ENCODE measurements at places on chromosomes 1 and 21.

DNA sequence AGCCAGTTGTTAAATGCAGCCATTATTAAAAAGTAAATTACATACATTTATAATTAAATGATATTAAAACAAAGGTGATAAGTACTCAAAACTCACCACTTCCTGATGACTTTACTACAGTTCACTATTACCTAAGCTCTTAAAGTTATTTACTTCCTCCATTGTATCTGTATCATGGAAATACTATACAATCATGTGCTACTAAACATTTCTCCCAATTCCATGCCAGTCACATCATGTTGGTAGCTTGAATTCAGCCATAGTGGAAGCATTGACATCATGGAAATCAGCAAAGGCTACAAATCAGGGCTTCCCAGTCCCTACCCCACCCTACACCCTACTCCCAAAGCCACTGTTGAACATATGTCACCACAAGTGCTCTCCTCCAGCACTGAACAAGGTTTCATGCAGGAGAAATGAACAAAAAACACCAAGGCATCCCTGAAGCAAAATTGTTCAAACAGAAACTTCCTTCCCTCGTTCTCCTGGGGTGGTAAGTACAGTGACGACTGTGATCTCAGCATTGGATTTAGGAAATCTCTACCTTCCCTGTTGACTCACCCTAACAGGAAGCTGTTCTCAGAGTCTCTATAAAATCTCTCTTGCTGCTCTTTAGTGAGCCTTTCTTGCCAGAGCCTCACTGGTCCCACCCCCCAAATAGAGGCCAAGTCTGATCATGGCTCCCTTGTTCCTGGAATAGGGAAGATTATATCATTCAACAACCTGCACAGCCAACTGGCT, 12.7 kb downstream of the VSIG8 start:
- DNase-seq, result peak; percentile 39

GRCh38 chr1:26546375-26546774, 16.8 kb downstream of the RPS6KA1 start:
- no peak for DNase-seq

- DNase-seq, result peak; percentile 61
Observed at GRCh38 chr1:180252638-180253536, 22.8 kb downstream of the LHX4 start.

DNA sequence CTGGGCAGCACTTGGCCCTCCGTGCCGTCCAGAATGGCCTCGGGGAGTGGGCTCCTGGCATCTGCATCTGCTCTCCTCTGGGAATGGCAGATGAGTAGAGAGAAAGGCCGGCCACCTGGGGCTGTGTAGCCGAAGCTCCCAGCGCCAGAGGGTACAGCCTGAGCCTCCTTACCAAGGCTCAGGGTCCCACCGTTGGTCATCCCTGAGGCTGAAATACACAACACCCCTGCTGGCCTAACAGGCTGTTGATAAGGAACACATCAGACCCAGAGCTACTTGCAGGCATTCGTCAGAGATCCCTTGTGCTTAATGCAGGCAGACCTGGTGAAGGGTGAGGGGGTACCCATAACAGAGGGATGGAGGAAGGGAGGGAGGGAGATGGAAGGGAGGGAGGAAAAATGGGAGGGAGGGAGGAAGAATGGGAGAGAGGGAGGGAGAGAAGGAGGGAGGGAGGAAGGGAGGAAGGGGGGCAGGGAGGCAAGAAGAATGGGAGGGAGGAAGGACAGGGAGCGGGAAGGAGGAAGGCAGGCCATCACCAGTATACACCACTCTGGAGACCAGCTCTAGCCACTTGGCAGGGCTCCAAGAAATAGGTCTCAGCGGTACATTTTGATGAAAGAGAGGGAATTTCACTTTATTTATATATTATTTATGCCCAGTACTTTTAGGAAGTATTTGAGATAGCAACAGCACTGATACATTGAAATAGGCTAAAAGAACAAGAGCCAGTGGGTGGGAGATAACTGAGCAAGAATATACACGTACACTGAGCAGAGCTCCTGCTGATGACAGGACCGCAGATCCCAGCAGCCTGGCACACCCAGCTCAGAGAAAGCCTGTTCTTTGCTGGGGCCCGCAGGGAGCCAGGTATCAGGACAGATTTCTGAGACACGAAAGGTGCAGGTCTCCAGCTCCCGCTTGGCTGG, 315.0 kb upstream of the VAMP3 start:
- DNase-seq, result no peak

DNA sequence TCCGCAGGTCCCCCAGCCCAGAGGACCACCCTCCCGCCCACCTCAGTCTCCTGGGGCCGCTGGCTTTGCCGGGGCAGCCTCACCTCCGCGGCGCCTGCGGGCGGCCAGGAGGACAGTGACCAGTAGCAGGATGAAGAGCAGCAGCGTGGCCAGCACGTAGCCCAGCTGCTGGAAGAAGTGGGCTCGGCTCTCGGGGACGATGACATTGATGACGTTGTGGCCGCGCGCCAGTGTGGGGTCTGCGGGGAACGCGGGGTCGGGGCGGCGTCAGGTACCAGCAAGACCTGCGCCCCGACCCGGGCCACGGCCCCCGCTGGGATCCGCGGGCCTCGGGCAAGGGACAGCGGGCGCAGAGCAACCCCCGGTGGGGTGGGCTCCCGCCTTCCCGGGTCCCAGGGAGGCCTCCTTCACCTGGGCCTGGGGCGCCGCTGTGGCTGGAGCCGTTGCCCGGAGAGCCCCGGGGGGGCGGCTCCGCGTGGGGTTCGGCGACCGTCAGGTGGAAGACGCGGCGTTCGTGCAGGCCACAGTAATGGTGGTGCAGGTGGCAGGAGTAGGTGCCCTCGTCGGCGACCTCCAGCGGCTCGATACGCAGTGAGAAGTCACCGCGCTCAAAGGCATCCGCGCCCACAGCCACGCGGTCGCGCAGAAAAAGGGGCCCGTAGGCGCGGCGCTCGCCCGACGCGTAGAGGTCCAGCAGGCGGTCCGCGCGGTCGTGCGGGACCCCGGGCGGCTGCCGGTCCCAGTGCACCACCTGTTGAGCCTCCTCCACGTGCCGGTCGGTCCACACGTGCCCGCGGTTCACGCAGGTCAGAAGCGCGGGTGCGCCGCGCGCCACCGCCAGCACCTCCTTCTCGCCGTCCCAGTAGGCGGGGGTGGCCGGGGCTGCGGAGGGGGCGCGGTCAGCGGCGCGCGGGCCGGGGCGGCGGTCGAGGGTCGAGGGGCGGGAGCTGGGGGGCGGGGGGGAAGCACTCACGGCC, 3.8 kb downstream of the MXRA8 start:
- DNase-seq, result no peak

Measured in mesenchymal stem cell (in vitro differentiated cells and primary cell).